Activated T-cell treated with anti-CD3 and anti-CD28 coated beads, Interleukin-2, amount 50 U/mL, for 72 hours (primary cell): ENCODE measurements at places on chromosomes 6 and 20. TPM values are rescaled to one million over a fixed set of nuclear protein-coding genes. Genes with fewer than 3 reads are reported as not detected.

CDH4 gene
- 0.35 TPM for total RNA-seq

ZNF391 gene
- total RNA-seq = 3.9 TPM

PNLDC1 gene
- total RNA-seq = 0.37 TPM

RBPJL gene
- not detected for total RNA-seq

EFCAB8 gene
- total RNA-seq = 1.7 TPM

STAU1 gene
- 80.5 TPM for total RNA-seq

SMIM8 gene
- 14.5 TPM for total RNA-seq

KHDC1L gene
- total RNA-seq = not detected

PLEKHG1 gene
- 25.0 TPM for total RNA-seq
